ENCODE measurements at places on chromosomes 12 and 14.
A peak's percentile ranks its signal among the peaks of the same experiment; 100 is the strongest.

- no peak for DNase-seq
Measured at GRCh38 chr12:58500399-58500798, 419.9 kb downstream of the LRIG3 start.

GRCh38 chr12:11209113-11209512, 22.4 kb upstream of the TAS2R42 start:
- no peak for DNase-seq

GRCh38 chr12:128600886-128601285, 222.9 kb downstream of the SLC15A4 start:
- no peak for DNase-seq

- DNase-seq, result no peak
Measured at GRCh38 chr12:11882301-11883019, 188.3 kb upstream of the BCL2L14 start.

DNA sequence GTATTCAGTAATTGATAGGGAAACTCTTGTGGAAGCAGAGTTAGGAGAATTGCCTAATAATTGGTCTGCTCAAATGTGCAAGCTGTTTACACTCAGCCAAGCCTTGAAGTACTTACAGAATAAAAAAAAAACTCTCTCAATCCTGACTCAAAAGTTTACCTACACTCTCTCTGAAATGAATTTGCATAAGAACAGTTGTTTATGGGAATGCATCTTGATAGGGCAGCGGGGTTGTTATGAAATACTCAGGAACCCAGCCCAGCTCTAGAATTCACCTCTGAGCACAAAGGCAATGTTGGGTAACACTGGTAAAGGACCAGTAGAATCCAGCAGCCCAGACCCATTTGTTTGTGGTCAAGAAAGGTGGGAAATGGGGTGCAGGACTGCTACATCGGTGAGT, 267.0 kb downstream of the CPNE8 start:
- no peak for DNase-seq

DNA sequence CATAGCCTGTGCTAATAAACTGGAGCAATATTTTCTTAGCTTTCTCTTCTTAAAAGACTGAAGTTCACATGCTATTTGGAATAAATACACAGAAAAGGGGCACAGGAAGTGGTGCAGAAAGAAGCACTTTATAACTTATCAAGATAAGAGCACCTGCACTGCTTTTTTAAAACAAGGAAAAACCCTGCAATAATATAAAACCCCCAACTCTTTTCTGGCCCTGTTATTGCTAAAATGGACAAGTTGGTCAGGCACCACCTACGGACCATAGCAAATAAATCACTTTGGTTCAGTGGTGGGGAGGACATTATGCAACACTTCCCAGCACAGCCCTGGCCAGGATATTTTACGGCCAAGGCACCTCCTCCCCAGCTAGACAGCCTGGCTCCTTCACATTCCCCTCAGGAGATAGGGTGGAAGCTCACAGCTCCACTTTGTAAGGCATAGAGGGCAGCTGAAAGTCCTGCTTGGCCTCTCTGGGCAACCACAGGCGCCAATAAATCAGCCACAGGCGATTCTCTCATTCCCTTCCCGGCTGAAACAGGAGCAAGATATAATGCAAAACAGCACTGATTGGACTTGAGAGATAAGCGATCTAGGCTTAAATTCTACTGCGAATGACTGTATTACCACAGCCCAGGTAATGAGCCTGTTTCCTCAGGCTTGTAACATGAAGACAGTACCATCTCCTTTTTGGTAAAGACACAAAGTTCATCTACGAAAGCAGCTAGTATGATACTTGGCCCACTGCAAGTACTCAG, 2.0 kb downstream of the ZBTB25 start:
- no peak for DNase-seq

GRCh38 chr12:24360057-24360456, 410.6 kb upstream of the SOX5 start:
- no peak for DNase-seq

DNA sequence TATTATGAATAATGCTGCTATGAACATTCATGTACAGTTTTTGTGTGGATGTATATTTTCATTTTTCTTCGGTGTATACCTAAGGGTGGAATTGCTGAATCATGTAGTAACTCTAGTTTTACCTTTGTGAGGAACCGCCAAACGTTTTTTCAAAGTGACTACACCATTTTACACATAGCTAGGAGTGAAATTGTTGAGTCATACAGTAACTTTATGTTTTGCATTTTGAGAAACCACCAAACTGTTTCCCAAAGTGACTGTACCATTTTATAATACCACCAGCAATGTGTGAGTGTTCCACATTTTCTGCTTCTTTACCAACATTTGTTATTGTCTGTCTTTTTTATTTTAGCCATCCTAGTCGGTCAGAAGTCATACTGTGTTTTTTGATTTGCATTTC, 3.1 kb upstream of the TPH2 start:
- DNase-seq, result no peak

DNA sequence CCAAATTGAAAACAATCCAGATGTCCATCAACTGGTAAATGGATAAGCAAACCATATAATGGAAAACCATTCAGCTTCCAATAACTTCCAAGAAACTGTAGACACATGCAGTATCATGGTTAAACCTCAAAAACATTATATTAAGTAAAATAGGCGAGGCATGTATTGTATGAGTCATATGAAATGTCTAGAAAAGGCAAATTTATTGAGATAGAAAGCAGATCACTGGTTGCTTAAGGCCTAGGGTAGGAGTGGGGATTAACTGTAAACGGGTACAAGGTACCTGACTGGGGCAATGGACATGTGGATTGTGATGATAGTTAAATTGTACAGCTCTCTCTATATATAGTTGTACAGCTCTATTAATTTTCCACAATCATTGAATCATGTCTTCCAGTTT, 21.3 kb upstream of the PAPLN start:
- DNase-seq, result no peak

- no peak for DNase-seq
Measured at GRCh38 chr12:97640826-97641225, 178.2 kb downstream of the RMST start.

GRCh38 chr14:34365309-34365915, 96.6 kb downstream of the SPTSSA start:
- no peak for DNase-seq

DNA sequence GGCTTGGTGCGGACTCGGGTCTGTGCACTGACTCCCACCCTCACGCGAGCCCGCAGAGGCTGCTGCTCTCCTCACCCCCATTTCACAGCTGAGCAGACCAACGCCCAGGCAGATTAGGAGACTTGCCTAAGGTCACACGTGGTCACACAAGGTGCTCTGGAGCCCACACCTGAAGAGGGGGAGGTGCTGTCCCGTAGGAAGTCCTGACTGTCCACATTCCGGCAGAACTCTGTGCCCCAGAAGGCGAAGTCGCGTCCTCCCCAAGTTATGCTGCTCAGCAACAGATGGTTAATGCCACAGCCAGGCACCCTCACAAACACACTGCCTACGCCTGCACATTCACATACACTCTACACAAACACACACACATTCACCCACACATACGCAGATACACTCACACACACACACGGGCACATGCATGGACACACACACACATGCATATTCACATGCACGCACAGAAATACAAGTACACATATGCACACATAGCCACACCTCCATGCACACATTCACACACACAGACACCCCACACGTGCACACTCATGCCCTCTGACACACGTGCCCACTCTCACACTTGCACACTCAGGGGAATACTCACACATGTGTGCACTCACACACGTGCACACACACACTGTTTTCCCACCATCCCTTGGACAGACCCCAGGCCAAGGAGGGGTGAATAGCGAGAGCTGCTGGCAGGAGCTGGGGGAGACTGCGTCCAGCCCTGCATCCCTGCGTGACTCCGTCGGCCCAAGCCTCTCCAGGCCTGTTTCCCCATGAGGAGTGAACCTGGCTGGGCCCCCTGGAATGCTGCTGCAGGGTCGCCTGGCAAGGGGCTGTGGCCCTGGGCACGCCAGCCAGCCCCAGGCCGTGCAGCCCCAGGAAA, 4.1 kb downstream of the C14orf180 start:
- DNase-seq, result no peak

DNA sequence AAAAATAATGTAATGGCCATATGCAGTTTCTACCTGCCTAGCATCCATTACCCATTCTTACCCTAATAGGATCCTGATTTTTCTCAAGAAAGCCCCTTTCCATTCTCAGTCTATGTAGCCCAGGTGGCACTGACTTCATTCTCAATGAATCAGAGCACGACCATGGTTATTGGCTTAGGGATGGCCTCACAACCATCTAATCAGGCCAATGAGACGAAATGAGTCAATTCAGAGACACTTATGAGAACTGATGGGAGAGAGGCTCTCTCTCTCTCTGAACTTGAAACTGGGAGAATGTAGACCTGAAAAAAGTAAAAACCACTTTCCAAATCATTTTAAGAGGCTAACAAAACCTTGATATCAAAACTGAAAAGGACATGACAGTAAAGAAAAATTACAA, 45.3 kb upstream of the OXA1L start:
- no peak for DNase-seq

DNA sequence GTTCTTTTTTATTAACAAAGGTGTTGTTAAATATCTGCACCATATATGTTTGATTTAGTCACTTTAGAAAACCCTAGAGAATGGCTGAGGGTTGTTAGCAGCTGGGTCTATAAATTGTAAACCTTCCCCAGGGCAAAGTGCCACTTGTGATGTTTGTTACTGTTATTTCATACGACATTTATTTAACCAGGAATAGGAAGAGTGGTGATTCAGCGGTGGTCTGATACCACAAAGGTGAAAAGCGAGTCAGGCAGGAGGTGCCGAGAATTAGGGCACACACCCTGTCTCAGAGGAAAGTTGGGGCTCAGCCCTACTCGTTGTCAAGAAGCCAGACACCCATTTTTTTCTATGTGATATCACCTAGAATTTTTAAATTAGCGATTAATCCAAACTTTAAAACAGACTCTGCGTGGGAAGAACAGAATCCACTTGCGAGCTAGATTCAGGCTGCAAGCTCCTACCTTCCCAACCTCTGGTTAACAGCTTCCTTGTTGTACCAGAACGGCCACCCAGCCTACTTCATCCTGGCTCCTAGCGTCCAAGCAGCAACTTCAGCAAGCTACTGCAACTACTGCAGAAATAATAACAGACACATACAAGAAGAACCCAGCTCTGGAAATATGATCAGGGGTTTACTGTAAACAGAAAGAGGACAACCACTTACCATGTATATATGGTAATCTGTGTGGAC, 126.7 kb downstream of the TMEM132D start:
- no peak for DNase-seq

GRCh38 chr12:30457621-30458289, 237.9 kb downstream of the IPO8 start:
- no peak for DNase-seq

DNA sequence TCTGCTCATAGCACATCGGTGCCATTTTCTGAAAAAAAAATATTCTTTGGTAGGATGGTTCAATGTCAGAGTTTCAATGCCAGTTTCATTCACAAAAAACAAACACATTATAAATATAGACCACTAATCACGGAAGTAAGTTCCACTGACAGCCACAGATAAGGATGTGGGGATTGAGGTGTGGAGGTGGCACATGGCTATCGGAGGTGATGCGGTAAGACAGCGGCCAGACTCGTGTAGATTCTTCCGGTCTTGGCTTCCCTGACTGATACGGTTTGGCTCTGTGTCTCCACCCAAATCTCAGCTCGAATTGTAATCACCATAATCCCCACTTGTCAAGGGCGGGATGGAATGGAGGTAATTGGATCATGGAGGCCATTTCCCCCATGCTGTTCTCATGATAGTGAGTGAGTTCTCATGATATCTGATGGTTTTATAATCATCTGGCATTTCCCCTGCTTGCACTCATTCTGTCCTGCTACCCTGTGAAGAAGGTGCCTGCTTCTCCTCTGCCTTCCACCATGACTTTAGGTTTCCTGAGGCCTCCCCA, 693.4 kb downstream of the VRK1 start:
- no peak for DNase-seq

DNA sequence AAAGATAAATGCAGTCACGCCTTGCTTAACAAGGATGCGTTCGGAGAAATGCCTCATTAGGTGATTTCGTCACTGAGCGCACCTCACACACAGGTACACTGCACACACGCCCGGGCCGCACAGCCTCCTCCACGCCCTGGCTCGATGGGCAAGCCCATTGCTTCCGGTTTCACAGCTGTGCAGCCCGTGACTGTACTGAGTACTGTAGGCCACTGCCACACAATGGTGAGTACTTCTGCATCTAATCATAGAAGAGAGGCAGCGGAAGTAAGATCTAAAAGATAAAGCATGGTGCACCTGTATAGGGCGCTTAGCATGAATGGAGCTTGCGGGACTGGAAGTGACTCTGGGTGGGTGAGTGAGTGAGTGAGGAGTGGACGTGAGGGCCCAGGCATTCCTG, 4.3 kb downstream of the RIMBP2 start:
- no peak for DNase-seq

GRCh38 chr12:25051656-25052195, 102.8 kb upstream of the BCAT1 start:
- DNase-seq, result peak; percentile 61

DNA sequence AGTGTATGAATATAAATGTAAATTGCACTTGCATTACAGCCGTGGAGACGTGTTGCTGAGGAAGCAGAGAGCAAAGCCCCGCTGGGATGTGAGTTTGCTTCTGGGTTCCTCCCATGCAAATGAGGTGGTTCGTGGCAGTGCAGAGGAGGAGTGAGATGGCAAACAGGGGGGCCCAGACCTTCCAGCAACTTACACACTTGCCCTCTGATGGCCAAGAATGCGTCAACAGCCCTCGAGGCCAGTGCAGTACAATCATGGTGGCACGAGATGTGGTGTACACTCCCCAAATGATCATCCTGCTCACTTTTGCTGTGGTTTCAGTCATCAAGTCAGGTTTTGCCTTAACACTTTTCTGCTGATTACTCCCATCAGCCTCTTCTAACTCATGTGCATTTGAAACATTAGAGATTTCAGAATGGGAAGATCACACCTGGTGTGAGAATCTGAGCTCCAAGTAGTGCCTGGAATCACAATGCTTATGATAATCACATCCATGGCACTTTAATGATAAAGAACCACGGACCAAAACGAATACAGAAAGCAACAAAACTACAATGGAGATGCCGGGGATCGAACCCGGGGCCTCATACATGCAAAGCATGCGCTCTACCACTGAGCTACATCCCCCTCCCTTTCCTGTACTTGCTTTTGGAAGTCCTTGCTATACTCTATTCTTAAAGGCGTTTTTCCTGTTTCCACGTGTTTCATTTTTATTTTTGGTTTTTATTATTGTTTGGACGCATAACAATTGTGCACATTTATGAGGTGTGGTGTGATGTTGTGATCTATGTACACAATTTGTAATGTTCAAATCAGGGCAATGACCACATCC, 7.0 kb upstream of the UBC start:
- DNase-seq, result no peak

DNA sequence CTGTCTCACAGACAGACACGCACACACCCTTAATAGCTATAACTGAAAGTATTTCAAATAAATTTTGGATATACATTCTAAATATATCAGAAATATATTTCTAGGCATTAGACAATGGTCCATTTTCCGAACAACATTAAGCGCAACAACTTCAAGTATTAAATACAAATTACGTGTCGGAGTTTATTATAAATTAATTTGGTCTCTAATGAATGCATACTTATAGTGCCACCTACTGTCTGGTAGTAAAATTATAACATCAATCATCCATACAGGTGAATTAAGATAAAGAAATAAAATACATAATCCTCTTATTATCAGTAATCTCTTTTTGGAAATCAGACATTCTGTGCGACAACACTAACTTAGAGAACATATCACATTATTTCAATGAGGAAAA, 27.2 kb upstream of the CMAS start:
- no peak for DNase-seq

GRCh38 chr14:42214981-42215491, 608.4 kb downstream of the LRFN5 start:
- no peak for DNase-seq

GRCh38 chr12:123808167-123808566, 46.1 kb downstream of the DNAH10 start:
- peak; percentile 4 for DNase-seq

Data from erythroblast (primary cell).